Uterus (tissue), 4 donors: ENCODE measurements at places on chromosomes 13 and 19. TPM values are rescaled to one million over a fixed set of nuclear protein-coding genes. Genes with fewer than 3 reads are reported as not detected.

The HSH2D gene
- total RNA-seq: not detected

The FLT3 gene
- total RNA-seq: not detected

The PDCD2L gene
- total RNA-seq: 24.8 TPM

The UBL5 gene
- total RNA-seq: 204 TPM

The PLVAP gene
- 204 TPM for total RNA-seq

The CASP14 gene
- not detected for total RNA-seq

The CFAP97D2 gene
- not detected for total RNA-seq

The NOTCH3 gene
- total RNA-seq: 166 TPM

The CYP2F1 gene
- not detected for total RNA-seq

The ZNF507 gene
- 10.5 TPM for total RNA-seq

The NRTN gene
- total RNA-seq: not detected

The ATP1A3 gene
- not detected for total RNA-seq

The DHX34 gene
- 15.3 TPM for total RNA-seq

The CLDND2 gene
- total RNA-seq: 1.2 TPM

The KLK6 gene
- 0.46 TPM for total RNA-seq

The CAPS gene
- 48.7 TPM for total RNA-seq

The CDX2 gene
- total RNA-seq: not detected

The VAV1 gene
- 7.9 TPM for total RNA-seq

The IZUMO1 gene
- total RNA-seq: not detected

The ZNF285 gene
- 0.29 TPM for total RNA-seq

The CDC16 gene
- total RNA-seq: 25.0 TPM

The HRC gene
- total RNA-seq: 7.8 TPM

The ZFR2 gene
- not detected for total RNA-seq

The RXFP2 gene
- 0.61 TPM for total RNA-seq

The CERS1 gene
- total RNA-seq: not detected

The FAM124A gene
- total RNA-seq: 2.1 TPM

The GRIK5 gene
- 7.0 TPM for total RNA-seq

The REEP6 gene
- not detected for total RNA-seq

The TINCR gene
- not detected for total RNA-seq

The PLIN4 gene
- total RNA-seq: 19.7 TPM

The PIH1D1 gene
- total RNA-seq: 61.3 TPM

The ZNF177 gene
- 5.8 TPM for total RNA-seq

The ZNF83 gene
- 40.6 TPM for total RNA-seq
